ENCODE measurements at places on chromosomes 12 and 14. TPM values are rescaled to one million over a fixed set of nuclear protein-coding genes. Genes with fewer than 3 reads are reported as not detected.

GRCh38 chr12:113926788-113927187 lies 39.3 kb downstream of the RBM19 start:
- DNase-seq = no peak

DNA sequence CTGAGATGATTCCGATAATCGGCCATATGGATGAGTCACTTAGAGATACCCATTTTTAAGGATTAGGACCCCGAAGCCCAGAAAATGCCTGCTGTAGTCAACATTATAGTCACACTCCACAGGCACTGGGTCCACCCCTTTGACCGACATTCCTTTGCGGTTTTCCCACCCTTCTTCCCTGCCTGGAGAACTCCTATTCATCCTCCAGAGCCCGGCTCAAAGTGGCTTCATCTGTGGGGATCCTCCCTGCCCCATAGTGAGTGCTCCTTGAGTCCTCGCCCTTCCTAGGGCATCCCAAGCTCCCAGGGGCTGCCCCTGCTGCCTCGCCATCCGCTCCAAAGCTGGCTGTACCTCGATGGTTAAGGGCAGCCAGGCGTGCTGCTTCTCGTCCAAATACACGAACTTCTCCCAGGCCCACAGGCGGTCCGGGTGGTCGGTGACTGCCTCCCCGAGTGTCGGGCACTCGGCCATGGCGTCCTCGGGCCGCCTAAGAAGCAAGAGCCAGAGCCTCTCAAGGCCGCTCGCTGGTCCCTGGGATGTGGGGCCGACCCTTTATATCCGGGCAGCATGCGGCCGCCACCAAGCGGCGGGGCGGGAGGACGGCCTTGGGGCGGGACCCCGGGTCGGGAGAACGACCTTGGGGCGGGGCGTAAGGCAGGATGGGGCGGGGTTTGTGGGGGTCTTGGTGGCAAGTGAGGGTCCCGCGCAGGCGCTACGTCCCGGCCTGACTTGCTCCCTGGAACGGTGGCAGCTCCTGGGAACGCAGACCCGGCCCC lies at the start of gene TCL1A:
Gene TCL1A (minus strand): TSS at position 530 of the 776 bp plus-strand sequence. CDS start 59 bp downstream, at position 471.
- DNase-seq = no peak

DNA sequence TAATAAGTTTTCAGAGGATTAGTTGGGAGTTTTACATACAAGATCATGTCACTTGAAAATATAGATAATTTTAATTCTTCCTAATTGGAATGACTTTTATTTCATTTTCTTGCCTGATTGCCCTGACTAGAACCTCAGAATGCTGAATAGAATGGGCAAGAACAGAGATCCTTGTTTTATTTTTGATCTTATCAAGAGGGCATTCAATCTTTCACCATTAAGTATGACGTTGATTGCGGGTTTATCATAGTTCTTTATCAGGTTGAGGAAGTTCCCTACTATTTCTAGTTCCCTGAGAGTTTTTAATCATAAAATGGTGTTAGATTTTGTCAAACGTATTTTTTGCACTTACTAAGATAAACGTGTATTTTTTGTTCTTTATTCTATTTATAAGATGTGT lies 124.3 kb downstream of the DICER1 start:
- no peak for DNase-seq

DNA sequence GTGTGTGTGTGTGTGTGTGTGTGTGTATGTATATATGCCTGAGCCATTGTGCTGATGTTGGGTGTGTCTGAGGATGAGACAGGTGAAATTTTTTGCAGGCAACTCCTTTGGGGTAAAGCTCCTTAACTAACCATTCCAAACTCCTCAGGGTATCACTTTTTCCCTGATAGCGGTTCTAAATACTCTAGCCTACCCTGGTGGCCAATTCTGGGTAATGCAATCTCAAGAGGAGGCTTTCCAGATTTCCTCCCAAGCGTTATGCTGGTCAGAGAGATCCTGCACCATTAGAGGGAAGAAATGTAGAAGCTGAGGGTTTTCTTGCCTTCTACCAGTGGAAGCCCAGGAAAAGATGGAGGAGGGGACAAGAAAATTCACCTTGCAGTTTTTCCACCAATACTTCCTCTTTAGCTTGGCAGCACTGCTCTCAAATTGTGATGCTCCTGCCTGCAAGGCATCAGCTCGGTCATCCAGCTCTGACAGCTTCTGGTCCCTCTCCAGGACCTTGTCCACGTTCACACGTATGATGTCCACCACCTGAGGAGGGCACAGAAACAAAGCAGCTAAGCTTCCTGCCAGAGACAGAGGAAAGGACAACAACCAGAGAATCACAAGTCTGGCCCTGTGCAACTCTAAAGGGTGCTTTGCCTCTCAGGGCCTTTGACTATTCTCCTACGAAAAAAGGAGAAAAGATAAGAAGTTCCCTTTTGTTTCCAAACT lies 4.9 kb downstream of the VAMP1 start:
- peak; percentile 59 for DNase-seq

DNA sequence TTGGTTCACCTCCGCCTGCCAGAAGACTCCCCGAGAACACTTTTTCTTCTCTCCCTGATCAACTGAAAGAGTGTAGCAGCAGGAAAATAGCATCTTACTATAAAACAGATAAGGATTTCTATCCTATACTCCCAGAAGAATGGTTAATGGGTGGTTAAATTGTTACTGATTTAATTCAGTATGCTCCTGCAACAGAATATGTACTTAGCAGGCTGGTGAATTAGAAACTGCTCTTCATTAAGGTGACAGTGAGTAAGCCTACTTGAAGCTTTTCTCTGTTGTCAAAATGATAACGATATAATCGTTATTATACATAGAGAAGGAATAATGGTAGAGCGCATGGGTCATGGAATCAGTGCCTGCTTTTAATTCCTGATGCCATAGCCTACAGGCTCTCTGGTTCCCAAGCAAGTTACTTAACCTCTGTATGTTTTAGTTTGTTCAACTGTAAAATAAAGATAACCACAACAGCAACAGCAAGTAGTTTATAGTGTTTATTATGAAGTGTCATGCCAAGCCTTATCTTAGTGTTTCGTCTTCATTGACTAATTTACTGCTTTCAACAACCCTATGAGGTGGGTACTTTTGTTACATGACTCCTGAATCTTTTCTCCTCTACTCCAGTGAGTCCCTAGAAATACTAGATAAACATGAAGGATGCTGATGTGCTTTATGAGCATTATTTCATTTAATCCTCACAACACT lies 392.6 kb downstream of the CCDC91 start:
- no peak for DNase-seq

DNA sequence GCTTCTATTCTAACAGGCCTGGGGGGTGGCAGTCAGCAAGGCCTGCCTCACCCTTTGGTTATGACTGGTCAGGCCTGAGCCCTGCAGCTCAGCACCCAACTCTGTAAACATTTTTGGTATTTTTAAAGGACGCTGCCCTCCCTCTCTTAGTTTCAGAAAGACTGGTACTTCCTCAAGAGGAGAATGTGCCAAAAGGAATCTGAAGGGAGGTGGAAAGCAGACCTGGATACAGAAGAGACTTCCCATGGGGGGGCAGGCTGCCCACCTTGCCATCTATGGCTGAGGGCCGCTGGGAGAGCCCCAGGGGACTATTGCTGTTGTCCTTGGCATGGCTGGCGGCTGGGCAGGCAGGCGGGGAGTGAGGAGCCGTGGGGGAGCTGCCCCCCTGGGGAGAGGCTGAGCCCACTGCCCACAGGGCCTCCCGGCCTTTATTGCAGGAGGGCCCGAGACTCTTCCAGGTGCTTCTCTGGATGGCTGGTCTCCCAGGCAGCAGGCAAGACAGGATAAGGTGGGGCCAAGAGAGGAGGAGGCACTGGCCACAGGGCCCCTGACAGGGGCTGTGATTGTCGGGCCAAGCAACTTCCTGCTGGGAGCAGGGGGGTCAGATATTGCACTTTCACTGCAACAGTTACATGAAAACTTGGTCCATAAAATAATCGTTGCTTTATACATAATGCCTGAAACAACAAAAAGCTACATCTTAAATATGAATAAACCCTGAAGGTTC lies 3.5 kb downstream of the ARL6IP4 start:
- DNase-seq = no peak

DNA sequence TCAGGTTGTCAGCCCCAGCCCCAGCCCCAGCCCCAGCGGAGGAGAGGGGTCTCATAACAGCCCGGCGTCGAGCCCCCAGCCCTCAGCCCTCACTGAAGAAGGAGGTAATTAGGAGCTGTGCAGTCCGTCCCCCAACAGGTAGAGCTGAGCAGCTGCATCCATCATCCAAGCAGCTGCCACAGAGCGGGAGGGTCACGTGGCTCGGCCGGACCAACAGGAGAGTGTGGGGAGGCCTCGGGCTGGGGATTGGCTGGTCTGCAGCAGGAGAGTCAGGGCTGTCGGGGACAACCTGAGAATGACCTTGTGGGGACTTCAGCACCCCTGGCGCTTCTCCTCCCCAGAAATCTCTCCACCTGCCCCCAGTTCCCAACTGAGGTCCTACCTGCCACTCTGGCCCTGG lies 29.6 kb downstream of the SMUG1 start:
- DNase-seq = peak; percentile 18

DNA sequence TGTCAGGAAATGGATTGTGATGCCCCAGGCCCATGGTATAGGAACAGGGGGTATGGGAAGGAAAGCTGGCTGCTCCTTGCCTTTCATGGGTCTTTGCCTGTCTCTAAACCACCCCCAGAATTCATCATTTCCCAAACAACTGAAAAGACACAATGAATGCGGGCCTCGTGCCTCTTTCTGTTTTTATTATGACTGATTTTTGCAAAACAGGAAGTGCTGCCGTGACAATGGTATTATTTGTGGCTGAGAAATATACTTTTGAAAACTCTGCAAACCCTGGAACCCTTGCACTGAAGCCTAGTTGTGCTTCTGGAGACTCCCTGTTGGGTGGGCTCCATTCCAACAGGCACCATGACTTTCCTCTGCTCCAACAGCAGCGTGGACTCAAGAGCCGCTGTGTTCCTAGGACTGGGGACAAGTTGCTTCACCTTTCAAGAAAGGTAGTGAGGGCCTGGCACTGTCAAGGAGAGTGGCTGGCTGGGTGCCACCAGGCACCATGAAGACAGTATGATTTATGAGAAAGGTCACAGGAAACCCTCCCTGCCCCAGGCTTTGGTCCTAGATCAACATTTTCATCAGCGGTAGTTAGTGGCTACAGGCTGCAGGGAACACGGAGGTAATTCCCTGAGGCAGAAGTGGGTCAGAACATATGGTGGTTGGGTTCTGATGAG lies 4.8 kb upstream of the DGLUCY start:
- DNase-seq = peak; percentile 59

GRCh38 chr14:90487031-90487430 lies 90.2 kb downstream of the CALM1 start:
- peak; percentile 50 for DNase-seq

DNA sequence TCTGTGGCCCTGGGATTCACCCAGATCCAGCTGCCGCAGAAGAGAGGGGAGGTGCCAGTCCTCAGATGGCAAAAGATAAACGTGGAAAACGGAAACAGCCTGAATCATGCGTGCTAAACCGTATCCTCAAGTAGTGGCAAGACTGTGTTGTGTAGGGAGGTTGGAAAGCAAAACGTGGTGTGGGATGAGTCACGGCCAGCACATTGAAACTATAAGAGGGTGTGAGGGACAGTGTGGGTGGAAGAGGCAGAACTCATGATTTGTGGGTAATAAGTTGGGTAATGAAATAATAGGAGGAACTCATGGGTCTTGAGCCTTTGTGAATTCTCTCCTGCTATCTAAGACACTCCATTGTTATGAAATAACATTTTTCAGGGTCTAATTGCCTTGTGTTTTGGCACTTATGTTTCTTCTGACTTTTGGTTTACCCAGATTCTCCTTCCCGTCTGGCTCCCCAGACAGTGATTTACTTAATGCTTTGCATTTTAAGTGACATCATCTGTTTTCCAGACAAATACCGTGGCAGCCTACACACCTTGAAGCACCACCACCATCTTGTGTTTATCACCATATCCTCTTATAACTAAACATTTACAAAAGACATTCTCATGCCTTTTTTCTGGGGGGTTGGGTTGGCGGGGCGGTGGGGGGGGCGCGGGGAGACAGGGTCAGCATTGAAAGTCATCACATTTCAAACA lies 62.3 kb upstream of the PTCSC3 start:
- no peak for DNase-seq

DNA sequence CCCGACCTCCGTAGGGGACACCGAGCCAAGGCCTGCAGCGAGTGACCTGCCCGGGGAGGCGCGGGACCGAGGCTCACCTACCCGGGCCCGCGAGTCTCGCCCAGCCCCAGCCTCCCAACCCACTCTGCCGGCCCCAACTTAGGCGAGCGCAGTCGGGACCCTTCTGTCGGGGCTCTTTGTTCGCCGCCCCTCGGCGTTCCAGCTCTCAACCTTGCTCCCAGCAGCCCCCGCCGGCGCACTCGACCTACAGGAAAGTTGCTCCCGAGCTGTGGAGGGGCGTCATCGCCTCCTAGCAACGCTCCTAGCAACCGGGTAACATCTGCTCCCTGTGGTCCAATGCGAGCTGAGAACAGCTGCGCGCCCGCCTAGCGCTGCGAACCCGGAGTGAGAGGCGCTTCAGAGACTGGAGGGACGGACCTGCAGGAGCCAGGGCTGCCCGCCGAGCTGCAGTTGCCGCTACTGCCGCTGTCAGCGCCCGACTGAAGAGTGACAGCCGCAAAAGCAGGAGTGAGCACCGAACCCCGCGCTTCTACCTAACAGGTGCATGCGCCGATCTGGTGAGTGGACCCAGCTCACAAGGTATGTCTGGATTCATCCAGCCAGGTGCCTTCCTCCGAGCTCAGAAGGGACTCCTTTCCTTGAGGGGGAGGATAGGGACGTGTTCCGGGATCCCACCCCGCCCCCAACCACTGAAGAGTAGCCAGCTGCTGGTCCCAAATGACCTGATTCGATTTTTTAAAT lies 355.0 kb downstream of the SNAPC1 start:
- peak; percentile 68 for DNase-seq

DNA sequence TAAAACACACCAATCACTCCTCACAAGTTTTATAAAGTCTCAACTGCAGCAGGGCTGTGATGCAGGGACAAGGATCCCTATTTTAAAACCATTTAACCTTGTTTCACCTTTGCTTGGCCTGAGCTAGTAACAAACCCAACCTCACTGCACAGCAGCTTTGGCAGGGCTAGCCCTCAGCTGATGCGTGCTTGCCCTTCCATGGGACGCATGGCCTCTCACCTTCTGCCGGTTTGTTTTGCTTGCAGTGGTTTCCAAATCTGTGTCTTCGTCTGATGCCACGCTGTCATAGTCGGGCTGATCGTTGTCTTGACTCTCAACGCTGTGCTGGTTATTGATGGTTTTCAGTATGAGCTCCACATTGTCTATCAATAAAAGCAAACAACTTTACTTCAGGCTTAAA lies 43.3 kb downstream of the GIT2 start:
- DNase-seq = no peak

- DNase-seq = no peak
Observed at GRCh38 chr14:26286913-26287205, 311.0 kb downstream of the NOVA1 start.

- DNase-seq = no peak
Observed at GRCh38 chr12:113077057-113077858, 20.7 kb downstream of the DTX1 start.

DNA sequence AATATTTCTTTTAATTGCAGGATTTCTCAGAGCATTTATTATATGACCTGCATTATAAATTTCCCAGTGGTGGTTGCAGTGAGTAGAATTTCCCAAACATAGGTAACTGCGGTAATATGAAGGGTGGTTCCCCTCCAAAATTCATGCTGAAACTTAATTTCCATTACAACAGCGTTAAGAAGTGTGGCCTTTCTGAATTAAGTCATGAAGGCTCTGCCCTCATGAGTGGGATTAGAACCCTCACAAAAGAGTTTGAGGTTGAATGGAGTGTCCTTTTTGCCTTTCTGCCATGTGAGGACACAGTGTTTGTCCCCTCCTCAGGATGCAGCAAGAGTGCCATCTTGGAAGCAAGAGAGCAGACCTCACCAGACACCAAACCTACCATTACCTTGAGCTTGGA lies 233.6 kb downstream of the KTN1 start:
- no peak for DNase-seq

The TAS2R7 gene
- not detected for total RNA-seq

The SAMD15 gene
- not detected for total RNA-seq

The DNAL1 gene
- 2.6 TPM for total RNA-seq

The GALNT9 gene
- total RNA-seq = not detected

The AQP2 gene
- total RNA-seq = not detected

The FAM161B gene
- 1.0 TPM for total RNA-seq

All from body of pancreas (tissue), 4 donors.